T-cell (primary cell): ENCODE measurements at places on chromosomes 4 and X.

DNA sequence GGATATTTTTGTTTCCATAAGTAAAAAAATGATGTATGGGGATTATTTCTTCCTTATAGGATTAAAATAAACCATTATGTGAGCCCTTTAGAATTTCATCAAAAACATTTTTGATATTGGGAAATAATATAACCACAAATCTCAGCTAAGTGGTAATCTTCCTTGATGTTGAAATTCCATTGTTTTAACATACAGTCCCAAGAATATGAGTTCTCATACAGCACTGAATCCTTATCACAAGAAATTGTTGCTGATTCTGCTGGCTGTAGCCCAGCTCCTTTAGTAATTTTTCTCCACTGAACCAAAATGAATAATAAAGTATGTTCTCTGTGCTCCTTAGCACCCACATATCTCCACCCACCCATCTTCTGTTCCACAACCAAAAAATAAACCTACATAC lies 41.9 kb upstream of the FAM47B start:
- no peak for DNase-seq

DNA sequence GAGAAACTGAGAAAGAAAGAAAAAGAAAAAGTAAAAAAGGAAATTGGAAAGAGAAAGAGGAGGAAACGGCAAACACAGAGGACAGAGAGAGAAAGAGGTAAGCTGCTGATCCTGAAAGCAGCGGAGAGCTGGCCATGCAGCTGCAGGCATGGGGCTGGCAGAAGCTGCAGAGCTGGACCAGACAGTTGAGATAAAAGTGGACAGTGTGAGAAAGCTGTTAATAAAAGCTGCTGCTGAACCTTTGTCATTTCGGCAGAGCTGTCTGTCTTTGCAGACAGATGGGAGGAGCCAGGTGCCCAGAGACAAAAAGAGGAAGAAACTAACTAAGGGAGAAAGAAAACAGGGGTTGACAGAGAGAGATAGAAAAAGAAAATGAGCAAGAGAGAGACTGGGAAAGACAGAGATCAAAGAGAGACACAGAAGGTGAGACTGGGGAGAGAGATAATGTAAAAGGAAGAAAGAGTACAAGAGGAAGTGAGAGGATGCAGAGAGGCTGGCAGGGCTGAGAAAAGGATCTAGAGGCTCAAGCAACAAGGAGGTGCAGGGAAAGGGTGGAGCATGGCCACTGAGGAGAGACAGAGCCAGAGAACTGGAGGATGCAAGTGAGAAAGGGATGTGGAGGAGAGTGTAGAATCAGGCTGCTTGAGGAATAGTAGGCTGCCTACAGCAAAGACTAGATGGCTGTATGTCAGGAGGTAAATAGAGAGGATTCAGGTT lies 376.8 kb upstream of the FGF16 start:
- DNase-seq = no peak

- DNase-seq = no peak
These were observed 10.2 kb downstream of the GASK1B start for GRCh38 chr4:158162631-158163030.

- no peak for DNase-seq
These were observed 50.4 kb upstream of the ARX start for GRCh38 chrX:25066131-25066530.

DNA sequence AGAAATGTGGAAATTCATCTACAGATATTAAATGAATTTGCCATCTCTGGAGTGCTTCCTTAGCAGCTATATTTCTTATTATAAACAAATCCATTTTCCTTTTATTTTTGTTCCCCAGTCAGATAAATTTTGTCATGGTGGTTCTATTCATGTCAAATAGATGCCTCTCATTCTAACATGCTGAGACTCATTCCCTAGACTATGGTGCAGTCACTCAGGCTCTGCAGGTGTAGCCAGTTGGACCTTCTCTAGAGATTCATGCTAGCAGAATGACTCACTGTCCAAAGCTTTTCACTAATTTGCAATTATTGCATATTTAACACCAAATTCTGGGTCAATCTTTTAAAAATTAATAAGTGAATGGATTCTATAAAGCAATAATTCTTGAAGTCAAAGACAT lies 1392.7 kb downstream of the PCDH7 start:
- DNase-seq = no peak

GRCh38 chrX:150688911-150689451 lies 4.2 kb upstream of the MTMR1 start:
- no peak for DNase-seq

- DNase-seq = no peak
These were observed 1156.1 kb downstream of the FAT4 start for GRCh38 chr4:126470862-126471261.

GRCh38 chr4:1249148-1249730 lies 309 bp upstream of the CTBP1 start:
- DNase-seq = peak; percentile 77

- no peak for DNase-seq
These were observed 28.4 kb downstream of the PLS3 start for GRCh38 chrX:115589419-115589818.

GRCh38 chrX:107851215-107851614 lies 25.5 kb downstream of the MID2 start:
- DNase-seq = no peak

GRCh38 chrX:139720979-139721378 lies 13.0 kb upstream of the MCF2 start:
- no peak for DNase-seq

- no peak for DNase-seq
These were observed 108.6 kb downstream of the TNIP2 start for GRCh38 chr4:2647403-2648158.

DNA sequence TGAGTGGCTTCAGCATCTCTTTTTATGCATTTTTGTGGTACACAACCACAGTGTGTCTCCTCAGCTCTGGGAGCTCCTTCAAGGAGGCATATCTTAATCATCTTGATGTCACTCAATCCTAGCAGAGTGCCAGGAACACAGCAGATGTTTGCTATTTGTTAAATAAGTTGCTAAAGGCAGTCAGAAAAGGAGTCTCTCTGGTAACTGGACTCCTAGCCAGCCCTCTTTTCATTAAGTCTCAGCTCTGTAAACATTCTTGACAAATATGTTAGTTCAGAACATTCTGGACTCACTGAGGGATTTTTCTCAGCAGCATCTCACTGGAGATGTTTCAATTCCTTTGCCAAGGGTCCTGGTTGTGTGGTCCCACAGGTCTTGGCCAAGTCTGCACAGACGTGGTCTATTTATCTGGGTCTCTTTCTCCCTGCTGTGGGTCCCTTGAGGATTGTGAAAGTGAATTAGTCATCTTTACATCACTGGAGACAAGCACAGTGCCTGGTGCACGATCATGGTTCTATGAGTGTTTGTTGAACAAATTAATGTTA lies 20.3 kb upstream of the FAM9C start:
- no peak for DNase-seq

DNA sequence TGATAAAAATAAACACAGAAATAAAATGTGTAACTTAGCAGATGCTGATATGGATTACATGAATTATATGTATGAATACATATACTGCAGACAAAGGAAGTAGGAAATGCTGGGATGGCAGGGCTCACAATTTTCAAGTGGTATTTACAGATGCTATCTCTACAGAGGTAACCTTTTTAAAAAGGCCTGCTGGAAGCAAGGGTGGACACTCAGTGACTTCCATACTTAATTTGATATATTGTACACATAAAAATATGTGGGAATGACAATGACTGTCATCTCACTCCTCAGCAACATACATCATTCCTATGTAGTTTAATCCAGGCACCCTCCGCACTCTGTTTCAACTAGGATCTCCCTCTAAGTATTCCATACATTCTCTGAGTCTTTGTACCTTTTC lies 452.9 kb downstream of the DTHD1 start:
- DNase-seq = no peak

DNA sequence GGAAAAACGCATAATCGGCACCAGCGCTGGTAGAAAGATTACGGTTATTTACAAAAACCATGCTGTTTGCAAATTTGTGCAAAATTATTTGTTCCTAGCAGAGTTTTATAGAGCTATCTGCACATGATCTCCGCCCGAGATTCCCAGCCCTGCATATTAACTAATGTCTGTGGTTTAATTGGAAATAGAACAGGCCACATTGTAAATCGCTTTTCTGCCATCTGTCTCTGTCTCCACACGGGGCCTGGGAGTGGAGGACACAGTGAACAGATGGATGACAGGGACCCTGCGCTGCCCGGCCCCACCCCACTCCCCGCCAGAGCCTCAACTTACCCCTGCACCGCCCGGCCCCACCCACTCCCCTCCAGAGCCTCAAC lies 126.9 kb downstream of the FAM53A start:
- no peak for DNase-seq

DNA sequence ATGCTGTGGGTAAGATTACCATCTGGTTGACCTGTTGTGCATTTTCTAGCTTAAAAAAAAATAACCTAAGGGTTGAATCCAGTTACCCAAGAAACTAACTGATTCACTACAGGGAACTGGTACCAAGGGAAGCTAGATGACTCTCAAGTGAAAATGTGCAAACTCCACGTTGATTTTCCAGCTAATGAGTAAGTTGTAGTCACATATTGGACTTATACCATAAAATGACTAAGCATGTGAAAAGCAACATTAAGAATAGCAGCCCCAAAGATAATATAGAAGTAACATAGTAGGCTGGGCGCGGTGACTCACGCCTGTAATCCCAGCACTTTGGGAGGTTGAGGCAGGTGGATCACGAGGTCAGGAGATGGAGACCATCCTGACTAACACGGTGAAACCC lies 270.9 kb downstream of the SPRY1 start:
- DNase-seq = no peak

DNA sequence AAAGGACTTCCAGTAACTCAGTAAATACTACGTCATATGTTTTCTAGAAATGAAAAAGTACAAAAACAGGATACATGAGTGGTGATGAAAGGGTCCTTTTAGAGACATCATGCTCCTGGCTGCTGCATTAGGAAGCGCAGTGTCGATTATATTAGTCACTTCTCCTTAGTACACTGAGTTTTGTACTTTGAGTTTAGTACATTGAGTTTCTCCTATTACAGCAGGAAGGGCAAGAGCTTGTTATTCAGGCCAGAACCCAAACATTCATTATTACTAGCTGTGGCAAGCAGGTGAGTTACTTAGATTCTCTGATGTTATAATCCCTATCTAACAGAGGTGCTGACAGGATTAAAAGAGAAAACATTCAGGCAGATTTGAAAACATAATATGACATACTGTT lies 21.3 kb downstream of the RPGR start:
- no peak for DNase-seq

DNA sequence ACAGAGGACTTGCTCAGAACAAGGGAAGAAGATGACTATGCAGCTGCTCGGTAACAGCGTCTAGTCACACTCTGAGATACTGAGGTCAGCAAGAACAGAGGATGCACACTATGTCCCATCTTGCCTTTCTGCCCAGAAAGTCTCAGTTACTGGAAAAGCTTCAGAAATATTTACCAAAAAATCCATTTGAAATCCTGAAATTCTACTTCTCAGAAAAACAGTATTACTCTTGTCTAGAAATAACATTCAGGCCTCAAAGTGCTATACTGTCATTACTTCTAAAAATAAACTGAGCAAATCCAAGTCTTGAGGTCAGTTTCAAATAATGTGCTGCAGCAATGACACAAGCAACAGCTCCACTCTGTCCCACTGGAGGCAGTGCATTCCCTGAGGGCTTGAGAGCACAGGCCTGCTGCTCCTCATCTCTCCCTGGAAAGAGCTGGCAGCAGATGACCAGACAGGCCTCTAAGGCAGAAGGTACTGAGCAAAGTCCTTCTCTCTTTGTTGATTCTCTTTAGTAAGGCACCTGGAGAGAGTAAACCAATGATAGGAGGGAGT lies 76.9 kb downstream of the CAMK2D start:
- DNase-seq = no peak

DNA sequence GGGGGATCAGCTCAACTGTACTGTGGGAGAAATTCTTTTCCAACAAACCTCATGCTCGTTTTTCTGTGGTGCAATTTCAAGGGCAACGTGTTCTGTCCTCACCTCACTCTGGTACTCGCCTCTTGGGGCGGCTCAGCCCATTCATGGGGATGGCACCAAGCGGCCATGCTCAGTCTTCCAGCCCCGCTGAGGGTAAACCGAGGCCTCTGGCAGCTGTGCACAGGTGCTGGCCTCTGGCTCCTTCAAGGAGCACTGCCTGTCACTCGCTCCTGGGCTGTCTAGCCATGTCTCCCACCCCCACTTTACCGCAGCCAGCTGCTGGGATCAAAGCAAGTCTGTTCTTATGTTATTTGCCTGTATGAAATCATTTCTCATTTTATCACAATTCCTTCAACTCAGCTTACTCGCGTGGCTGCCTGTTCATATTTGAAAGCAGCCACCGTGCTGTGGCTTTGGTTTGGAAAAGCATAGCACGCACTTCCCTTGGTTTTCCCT lies 70.2 kb downstream of the MTMR1 start:
- DNase-seq = no peak

DNA sequence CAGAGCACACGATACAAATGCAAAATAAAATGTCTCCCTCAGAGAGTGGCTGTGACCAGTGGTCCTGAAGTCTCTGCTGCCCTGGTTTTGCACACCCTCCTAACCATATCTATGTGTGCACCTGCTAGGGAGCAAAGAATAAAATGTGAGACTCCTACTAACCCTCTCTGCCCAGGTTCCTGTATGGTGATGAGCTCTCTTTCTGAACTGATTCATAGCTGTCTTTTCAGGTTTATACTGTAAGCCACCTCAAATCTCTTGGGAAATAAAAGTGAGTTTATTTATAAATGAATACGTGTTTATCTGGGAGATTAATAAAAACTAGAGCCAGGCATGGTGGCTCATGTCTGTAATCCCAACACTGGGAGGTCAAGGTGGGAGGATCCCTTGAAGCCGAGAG lies 126.0 kb upstream of the RBPJ start:
- no peak for DNase-seq

DNA sequence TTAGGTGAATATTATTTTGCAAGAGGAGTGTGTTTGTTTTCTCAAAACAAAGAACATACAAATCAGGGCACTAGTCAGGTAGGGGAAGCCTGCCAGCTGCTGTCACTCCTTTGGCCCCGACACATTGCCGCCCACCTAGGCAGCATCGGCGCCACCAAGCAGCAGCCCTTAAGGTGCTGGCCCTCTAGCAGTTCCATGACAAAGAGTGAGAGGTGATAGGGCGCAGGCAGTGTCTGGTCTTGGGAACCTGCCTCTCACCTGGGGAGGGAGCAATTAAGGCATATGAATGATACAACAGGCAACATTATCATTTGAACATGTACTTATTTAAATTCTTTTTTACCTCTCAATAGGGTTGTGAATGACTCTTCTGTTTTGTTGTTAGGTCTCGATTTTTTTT lies 135.1 kb downstream of the PLS3 start:
- no peak for DNase-seq

DNA sequence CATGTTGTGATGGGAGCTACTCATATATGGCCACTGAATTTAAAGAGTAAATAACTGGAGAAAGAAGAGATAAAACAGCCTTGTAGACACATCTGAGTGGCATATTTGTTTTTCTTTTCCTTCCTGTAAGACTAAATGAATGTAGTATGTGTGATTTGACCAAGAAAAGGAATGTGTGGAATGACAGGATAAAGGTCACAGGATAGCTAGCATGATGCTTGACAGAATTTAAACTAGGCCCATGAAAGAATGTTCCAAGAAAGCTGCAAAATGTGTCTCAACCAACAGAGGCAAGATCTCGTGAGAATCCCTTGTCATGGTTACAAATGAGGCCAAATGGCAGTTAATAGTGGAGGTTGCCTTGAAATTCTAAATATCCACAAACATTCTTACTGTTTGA lies 137.0 kb downstream of the KCNIP4 start:
- no peak for DNase-seq

GRCh38 chr4:188190461-188190860 lies 51.2 kb downstream of the TRIML1 start:
- no peak for DNase-seq

- DNase-seq = no peak
These were observed 98.1 kb downstream of the HNRNPD start for GRCh38 chr4:82275431-82276331.

GRCh38 chr4:178577933-178578332 lies 1135.7 kb upstream of the AGA start:
- no peak for DNase-seq
